ENCODE measurements at places on chromosomes 2 and 18.

DNA sequence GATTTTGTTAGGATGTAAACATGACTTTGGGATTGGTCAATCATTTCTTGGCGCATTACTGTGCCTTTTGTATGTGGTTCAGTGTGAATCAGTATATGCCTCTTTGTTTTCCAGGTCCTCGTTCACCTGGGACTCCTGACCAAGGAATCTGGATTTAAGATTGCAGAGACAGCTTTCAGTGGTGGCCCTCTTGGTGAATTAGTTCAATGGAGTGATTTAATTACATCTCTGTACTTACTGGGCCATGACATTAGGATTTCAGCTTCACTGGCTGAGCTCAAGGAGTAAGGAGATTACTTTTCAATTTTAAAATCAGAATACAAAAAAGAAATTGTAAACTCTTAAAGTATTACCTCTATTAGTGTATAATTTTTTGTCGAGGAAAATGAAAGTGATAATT, 87.6 kb downstream of the MGAT5 start:
- DNase-seq = no peak

GRCh38 chr2:241235859-241236593, 47.5 kb downstream of the ANO7 start:
- no peak for DNase-seq

DNA sequence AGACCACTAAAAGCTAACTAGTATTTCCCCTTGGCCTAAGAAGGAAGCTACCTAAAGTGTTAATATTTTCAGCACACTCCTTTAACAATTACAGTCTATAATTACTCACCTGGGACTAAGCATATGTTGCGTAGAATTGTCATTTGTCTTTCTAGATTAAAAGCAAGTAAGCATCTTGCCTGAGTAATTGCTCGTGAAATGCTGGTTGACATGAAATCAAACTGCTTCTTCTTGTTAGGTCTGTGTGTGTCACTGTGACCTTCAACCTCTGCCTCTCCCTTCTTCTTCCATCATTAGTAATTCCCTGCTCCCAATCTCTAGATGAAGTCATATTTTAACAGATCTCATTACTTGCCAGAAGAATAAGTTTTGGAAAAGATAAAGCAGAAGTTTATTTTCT, 212.2 kb downstream of the XIRP2 start:
- DNase-seq = no peak

GRCh38 chr2:227634201-227634600, 16.9 kb downstream of the SCYGR4 start:
- no peak for DNase-seq

DNA sequence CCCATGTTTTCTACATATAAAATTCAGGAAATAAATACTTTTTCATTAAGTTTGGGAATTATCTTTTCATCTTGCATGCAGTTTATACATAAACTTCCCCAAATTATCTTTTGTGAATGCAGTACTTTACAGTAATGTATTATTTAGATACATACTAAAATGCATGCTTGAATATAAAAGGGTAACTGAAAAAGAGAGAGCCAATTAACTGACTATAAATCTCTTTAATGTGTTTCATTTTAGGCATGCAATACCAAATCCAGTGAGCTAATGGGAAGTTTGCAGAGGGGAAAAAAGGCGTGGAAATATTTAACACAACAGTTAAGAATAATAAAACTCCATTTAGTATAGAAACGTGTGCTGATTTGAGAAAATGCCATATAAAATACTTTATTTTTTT, 39.2 kb downstream of the COL4A4 start:
- no peak for DNase-seq

DNA sequence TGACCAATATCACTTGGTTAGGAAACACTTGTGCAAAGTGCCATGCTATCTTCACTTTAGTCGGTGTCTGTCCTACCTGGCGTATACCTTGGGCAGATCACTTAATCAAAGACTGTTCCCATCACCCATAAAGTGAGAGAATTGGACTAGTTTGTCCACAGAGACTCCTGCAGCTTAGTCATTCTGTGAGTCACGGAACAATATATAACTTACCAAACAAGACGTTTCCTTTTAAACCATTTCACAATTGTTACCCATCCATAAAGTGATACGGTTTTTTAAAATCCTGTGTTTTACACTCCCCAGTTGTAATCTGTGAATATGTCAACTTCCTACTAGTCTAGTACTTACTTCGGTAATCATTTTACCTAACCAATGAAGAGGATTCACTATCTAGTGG, 499.3 kb upstream of the SMIM21 start:
- DNase-seq = no peak

- no peak for DNase-seq
Observed at GRCh38 chr2:183148955-183149354, 24.7 kb downstream of the NUP35 start.

DNA sequence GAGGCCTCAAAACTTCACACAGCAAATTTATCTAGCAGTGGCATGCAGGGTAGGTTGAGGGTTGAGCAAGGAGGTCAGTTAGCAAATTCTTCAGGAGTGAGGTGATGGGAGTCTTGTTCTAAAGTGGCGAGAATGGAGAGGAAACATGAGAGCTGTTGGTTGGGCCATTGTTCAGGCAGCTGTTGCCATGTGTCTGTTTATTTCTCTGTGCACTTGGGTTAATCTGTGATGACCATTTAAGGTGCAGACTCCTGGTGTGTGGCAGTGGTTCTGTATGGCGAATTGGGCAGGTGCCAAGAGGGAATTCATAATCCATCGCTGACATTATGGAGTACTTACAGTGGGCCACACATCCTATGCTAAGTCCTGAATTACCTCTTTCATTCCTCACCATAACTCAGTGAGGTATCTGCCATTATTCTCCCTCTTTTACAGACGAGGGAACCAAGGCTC, 30.4 kb downstream of the TMEM178A start:
- DNase-seq = no peak

DNA sequence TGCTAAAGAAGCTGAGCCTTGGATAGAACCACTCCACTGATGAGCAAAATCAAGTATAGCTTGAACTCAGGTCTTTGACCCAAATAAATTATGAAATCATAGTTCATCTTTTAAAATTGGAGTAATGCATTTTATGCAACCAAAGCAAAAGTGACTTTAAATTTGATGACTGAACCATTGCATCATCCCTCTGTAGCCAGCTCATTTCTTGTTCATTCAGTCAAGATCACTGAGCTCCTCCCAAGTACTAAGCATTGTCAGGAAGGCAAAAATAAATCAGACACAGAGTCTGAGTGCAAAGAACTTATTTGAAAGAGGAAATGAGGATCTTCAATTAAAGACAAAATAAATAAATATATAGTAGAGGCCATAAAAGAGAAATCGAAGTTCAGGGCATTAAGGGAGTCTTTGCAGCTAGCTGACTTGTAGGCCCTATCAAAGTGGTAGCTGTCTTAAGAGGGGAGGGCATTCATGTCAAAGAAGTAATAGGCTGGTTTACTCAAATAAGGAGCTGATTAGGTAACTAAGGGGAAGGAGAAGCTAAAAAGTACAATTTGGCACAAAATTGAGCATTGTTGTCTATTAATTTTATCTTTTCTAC, 411.8 kb downstream of the MTX2 start:
- no peak for DNase-seq

GRCh38 chr2:153499439-153499838, 20.9 kb upstream of the RPRM start:
- no peak for DNase-seq

DNA sequence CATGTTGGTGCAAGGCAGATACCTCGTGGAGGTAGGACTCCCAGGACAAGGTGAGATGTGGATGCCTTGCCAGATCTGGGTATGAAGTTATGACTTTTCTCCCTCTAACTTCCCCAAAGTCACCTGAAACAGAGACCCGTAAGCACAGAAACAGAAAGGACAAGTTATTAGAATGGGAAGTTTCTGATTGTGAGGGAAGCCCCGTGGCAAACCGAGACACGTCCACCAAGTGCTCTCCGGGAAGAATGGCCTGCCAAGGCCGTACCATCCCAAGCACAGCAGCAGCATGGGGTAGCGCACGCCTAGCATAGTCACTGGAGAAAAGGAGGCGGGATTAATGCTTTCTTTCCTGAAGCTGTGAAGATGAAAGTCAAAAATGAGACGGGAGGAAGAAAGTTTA, 110.6 kb downstream of the ZNF532 start:
- no peak for DNase-seq

- DNase-seq = no peak
Observed at GRCh38 chr2:106839849-106840595, 45.9 kb downstream of the ST6GAL2 start.

DNA sequence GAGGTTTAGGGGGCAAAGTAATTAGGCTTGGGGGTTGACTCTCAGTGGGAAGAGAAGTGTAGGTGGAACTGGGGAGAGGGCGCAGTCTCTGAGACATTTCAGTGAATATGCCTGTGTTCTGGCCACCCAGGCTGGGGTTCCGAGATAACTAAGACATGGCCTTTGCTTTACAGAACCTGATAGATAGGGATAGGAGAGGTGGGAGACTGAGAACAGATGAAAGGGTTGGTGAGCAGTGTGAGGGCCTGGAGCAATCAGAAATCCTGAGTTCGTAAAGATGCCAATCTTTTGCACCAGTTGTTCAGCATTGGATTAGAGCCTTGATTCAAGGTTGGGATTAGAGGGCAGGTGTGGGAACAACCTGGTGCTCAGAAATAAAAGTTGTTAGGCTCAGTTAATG, 15.6 kb downstream of the PARD3B start:
- no peak for DNase-seq

- DNase-seq = no peak
Observed at GRCh38 chr2:48162742-48163141, 256.4 kb upstream of the FBXO11 start.

GRCh38 chr2:28082131-28082530, 191.6 kb downstream of the BABAM2 start:
- no peak for DNase-seq

GRCh38 chr2:192150166-192150565, 44.6 kb downstream of the TMEFF2 start:
- no peak for DNase-seq

GRCh38 chr18:46397174-46397573, 259.8 kb downstream of the LOXHD1 start:
- DNase-seq = no peak

DNA sequence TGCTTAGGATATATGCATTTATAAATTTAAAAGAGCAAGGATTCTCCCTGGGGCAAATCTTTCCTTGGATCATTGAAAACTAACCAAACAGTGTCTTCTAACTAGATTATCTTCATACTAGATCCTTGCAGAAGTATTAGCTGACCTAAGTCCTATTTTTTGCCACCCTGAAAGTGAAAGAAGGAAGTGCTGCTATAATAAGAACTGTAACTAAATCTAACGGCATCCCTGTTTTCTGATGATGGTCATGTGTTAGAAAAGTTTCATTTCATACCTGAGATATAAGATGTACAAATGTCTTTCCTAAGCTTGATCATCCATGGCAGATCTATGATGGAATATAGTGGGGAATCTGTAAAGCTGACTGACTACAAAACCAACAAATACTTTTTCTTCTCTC, 102.7 kb downstream of the MAP2 start:
- no peak for DNase-seq

DNA sequence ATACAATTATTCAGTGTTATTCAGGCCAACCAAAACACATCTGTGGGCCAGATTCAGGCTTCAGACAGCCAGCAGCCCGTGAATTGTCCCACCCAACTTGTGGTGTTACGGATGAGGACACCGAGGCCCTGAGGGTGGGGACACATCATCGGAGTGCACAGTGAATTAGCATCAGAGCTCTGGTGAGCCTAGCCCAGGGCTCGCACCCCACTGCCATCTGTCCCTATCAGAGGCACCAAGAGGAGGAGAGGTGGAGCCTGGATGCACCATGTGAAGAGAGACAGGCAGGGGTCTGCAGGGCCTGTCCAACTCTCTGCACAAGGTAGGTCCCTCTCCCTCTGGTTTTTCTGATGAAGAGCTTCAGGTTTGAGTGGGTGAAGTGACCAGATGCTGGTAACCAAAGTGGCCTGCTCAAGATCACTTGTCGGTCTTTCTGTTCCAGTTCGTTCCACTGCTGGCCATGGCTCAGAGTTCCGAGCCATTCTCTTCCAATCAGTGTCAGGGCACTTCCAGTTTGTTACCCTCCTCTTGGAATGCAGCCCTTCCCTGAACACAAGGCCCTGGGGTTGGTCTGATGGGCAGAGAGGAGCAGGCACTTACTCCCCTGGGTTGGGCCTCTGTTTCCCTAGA, 14.8 kb upstream of the GLI2 start:
- no peak for DNase-seq

DNA sequence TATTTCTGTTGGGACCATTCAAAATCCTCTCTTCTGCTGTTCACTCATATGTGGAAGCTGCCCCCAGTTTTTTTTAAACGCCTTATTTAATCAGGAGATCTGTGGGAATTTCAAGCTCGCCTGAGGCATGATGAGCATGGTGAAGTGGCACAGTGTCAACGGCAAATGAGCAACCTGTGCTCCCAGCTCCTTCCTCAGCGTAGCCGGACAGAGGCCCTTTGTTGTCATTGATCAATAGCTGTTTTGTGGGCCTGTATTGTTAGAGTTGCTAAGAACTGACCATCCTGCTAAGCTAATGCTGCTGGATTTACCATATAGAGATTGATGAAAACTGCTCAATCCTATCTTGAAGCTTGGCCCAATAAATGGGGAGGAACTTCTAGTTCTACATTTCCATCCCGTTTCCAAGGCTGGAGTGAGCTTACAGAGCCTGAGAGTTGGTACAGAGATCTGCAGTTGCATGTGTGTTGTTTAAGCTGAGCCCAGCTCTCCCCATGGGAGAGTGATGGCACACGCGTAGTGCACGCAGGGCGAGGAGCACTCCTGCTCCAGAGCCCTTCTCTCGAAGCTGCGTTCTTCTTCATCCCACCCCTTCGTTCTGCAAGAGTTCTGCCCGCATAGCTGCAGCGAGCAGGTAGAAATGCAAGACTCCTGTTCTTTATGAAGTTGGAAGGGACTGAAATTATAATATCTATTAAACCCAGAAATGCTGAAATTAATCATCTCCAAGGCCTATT, 108.8 kb downstream of the RTN4 start:
- no peak for DNase-seq
